T-cell (primary cell): ENCODE measurements at places on chromosomes 1 and 21. TPM values are rescaled to one million over a fixed set of nuclear protein-coding genes. Genes with fewer than 3 reads are reported as not detected.

The AADACL3 gene
- not detected for total RNA-seq

The NUAK2 gene
- total RNA-seq = 38.7 TPM

The GGPS1 gene
- total RNA-seq = 39.8 TPM

The NDUFV3 gene
- total RNA-seq = 21.3 TPM

The GBP6 gene
- total RNA-seq = 0.22 TPM

The HSD3B2 gene
- total RNA-seq = 0.59 TPM
